ENCODE measurements at places on chromosomes 1 and 21.

DNA sequence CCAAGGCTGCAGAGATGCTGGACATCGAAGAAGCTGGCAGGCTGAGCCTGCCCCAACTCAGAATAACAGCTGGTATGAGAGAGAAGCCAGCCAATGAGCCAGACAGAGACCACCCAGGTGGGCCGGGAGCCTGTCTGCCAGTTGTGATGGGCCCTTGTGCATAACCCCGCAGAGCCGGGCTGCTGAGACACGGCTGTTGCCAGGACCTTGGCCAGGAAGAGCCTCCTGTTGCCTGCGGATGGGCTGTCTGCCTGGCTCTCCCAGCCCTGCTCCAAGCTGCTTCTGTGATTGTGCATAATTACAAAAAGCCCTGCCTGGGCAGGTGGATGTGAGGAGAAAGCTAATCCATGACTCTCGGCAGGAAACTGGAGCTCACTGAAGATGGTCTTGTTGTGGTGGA, 126.5 kb downstream of the CAPN8 start:
- DNase-seq: no peak

DNA sequence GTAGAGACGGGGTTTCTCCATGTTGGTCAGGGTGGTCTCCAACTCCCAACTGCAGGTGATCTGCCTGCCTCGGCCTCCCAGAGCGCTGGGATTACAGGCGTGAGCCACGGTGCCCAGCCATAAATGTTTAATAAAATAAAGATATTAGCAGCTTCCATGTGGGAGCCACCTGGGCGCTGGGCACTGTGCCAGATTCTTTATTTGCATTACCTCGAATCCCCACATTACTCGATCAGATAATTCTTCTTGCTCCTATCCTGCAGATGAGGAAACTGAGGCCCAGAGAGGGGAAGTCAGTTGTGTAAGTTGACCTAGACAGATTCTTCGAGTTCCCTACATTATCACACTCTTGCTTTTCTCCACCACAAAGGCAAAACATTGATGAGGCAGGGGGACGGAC, 24.9 kb upstream of the TENT5B start:
- DNase-seq: no peak

- DNase-seq: no peak
These were observed 12.0 kb downstream of the RWDD2B start for GRCh38 chr21:29007135-29007534.

GRCh38 chr1:74522148-74522547, 9.7 kb upstream of the LRRC53 start:
- DNase-seq: peak; percentile 27

DNA sequence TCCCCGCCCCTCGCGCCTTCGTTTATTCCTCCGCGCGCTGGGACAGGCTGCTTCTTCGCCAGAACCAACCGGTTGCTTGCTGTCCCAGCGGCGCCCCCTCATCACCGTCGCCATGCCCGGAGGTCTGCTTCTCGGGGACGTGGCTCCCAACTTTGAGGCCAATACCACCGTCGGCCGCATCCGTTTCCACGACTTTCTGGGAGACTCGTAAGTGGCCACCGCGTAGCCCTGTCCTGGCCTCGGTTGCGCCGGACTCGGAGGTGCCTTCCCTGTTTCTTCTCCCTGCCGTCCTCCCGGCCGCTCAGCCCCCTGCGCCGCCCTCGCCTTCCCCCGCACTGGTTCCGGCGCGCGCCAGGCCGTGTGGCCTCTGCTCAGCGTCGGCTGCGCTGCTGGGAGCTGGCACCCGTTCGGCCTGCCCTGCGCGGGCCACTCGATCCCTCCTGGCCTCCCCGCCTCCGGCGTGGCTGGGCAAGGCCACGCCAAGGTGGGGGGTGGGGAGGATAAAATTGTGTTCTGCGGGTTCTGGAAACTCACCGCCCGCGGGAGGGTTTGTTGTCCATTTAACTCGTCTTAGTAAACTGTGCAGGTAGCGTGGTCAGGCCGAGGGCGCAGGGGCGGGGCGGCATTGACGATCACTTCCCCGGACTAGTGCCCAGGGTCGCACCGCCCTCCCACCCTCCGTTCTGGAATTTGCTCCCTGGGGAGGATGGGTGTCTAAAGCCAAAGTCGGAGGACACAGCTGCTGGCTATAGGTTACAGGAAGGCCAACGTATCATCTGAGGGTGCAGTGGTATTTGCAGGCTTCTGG, at the start of gene PRDX6:
TSS of gene PRDX6 (plus strand) at position 50 of the 808 bp plus-strand sequence. CDS start at position 113, 63 bp downstream.
- peak; percentile 52 for DNase-seq

DNA sequence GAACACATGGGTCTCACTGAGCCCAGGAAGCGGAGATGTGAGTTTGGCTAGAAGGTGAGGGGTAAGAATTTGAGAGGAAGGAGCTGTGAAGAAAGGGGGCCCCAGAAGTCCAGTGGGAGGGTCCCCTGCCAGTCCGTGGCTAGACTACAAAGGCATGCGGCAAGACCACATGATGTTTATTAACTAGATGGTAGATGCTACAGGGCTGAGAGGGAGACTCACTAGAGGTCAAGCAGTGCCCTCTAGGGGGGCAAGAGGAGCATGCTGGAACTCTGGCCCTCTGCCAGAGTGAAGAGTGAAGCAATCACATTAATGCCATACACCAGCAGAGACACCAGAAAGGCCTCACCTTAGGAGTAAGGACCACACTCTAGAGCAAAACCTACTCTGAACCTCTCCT, 12.2 kb downstream of the KIAA0319L start:
- DNase-seq: no peak

- no peak for DNase-seq
These were observed 1327.0 kb downstream of the BRINP3 start for GRCh38 chr1:189150624-189151023.

- DNase-seq: peak; percentile 35
These were observed 418 bp downstream of the DDX20 start for GRCh38 chr1:111756124-111756513.

GRCh38 chr21:41010101-41010435, 157.9 kb upstream of the BACE2 start:
- no peak for DNase-seq

DNA sequence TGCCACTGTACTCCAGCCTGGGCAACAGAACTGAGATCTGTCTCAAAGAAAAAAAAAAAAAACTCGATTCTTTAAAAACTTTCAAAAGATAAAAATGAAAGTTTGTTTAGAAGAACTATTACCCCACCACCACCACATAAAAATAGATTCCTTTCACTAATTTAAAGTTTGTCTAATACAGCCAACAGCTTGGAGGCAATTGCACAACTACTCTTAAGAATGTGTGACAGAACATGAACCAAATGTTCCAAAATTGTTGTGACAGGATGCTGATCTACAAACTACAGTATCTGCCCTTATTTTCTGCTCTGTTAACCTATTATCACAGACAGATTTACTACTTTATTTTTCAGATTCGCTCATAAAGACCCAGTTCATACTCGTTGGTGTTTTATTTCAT, 5.5 kb upstream of the TGFBR3 start:
- DNase-seq: no peak

GRCh38 chr1:117613249-117613968, 7.6 kb downstream of the TENT5C start:
- no peak for DNase-seq

- no peak for DNase-seq
These were observed 308.3 kb upstream of the AJAP1 start for GRCh38 chr1:4346131-4346530.

GRCh38 chr1:219813294-219813693, 115.1 kb downstream of the SLC30A10 start:
- no peak for DNase-seq

DNA sequence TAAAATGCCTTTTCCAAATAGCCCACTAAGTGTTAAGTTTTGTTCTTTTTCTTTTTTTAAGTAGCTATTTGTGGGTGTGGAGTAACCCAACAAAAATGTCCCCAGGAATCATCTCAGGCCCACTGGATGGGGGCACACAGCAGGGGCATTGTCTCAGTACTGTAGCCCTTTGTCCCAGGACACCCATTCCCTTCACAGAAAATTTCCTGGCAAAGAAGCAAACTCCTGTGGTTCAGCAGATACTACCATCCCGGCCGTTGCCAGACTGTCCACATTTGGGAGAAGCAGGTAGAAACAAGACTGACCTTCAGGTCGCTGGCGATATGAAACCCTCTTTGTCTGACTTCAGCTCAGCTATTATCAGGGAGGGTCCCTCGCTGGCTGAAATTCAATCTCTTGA, 23.7 kb upstream of the SRRM1 start:
- DNase-seq: peak; percentile 50

- DNase-seq: no peak
These were observed 25.4 kb downstream of the MDM4 start for GRCh38 chr1:204541626-204542025.

GRCh38 chr1:68919075-68919474, 422.2 kb upstream of the DEPDC1 start:
- no peak for DNase-seq

DNA sequence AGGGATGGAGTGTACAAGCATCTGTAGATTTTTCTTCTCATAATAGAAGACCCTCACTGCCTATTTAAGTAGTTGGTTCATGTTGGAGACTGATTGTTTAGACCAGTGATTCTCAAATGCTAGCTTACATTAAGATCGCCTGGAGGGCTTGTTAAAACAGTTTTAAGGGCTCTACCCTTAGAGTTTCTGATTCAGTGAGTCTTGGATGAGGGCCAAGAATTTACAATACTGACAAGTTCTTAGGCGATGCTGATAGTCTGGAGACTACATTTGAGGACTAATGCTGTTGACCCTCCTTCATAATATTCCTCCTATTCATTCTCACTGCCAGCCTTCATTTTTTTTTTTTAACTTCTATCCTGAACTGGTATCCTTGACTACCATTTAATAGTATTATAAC, 15.2 kb upstream of the AGO3 start:
- no peak for DNase-seq

DNA sequence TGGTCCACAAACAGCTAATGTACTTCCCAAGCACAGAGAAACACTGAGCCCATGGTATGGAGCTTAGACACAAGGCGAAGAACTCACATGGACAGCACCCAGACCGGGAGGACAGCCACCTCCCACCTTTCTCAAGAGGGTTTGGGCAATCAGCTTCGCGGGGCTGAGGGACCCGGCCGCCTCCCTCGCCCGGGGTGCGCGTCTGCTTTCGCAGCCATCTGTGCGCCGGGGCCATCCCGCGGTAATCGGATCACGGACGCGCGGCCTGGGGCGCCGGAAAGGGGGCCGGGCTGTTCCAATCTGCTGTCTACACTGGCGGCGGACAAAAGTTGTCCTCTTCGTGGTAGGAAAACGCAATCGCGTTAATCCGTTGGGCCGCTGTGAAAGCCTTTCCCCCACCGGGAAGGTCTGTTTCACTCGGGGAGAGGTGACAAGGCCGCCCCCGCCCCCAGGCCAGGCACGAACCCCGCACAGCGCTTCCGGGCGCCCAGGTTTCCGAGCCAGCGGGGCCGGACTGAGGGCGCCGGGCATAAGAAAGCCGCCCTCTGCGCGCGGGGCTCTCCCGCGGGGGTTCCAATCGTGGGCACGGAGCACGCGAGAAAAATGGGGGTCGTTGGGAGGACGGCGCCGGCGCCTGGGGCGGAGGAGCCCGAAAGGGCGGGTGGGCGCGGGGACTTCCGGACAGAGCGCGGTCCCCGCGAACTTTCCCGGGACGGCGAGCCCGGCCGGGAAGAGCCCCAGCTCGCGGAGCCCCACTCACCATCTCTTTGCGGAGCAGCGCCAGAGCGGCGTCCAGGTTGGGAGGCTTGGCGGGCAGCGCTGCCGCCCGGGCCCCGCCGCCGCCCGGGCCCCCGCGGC, 664 bp downstream of the FAM89A start:
- no peak for DNase-seq

- DNase-seq: peak; percentile 44
These were observed 53.8 kb upstream of the PSEN2 start for GRCh38 chr1:226816576-226816975.

GRCh38 chr1:232901255-232901654, 49.2 kb upstream of the NTPCR start:
- DNase-seq: no peak

GRCh38 chr1:97209381-97209957, 487.9 kb downstream of the PTBP2 start:
- DNase-seq: no peak

DNA sequence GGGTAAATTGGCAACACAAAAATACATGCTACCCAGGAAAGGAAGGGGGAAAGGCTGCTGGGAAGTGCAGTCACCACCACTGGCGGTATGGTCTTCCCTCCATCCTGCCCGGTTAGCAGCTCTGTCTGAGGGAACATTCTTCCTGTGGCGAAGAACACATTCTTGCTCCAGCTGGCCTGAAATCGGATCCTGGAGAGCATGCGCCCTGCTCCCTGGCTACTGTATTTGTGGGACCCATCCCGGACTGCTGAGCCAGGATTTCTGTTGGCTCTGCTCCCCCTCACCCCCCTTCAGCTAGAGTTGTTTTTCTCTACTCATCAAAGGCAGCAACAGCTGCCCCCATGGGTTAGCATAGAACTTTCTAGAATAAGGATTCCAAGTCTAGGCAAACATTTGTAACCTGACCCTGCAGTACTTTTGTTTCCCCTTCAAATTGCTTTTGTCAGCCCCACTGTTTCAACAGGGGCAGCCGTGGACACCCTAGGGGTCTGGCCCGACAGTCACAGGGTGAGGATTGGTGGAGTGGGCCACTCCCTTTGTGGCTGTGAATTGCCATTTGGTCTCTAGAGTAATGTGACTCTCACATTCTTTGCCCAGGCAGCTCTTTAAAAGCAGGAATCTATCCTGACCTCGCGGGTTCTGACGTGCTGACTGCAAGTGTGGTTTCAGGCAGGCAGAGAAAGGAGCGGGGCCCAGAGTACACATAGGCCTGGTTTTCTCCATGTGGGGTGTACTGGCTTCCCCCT, 157.7 kb downstream of the TOMM20 start:
- peak; percentile 54 for DNase-seq

- DNase-seq: no peak
These were observed 94.4 kb downstream of the BARHL2 start for GRCh38 chr1:90622666-90623065.

GRCh38 chr1:17215545-17215890, 10.6 kb downstream of the PADI1 start:
- DNase-seq: no peak

DNA sequence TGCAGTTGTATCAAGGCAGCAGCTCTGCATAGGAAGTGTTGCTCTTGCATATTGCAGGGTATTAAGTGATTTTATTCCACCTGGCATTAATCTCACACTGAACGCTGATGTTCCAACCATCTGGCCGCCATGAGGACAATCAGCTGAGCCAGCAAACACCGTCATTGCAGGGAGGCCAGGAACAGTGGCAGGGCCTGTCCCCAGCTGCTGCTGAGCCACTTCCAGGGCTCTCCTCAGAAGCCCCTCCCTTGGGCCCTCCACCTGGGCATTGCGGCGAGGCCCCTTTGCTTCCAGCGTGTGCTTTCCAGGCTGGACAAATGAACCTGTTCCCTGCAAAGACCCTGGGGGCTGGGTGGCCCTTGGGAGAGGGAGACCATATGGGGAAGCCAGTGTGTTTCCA, 171.6 kb upstream of the C1orf174 start:
- DNase-seq: no peak

DNA sequence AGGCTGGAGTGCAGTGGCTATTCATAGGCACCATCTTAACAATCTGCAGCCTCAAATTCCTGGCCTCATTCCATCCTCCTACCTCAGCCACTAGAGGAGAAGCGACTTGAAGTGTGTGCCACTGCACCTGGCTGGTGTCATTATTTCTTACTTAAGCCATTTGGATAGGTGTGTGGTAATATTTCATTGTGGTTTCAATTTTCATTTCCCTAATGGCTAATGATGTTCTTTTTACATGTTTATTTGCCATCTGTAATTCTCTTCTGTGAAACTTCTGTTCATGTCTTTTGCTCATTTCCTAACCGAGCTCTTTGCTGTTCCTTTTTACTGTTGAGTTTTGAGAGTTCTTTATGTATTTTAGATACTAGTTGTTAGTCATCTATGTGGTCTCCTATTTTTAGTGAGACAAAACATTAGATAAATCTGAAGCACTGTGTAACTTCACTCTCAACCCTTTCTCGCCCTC, 66.8 kb downstream of the SLC27A3 start:
- no peak for DNase-seq

Data from urothelium cell line (cell line).